ENCODE measurements at places on chromosomes 3 and 15.

DNA sequence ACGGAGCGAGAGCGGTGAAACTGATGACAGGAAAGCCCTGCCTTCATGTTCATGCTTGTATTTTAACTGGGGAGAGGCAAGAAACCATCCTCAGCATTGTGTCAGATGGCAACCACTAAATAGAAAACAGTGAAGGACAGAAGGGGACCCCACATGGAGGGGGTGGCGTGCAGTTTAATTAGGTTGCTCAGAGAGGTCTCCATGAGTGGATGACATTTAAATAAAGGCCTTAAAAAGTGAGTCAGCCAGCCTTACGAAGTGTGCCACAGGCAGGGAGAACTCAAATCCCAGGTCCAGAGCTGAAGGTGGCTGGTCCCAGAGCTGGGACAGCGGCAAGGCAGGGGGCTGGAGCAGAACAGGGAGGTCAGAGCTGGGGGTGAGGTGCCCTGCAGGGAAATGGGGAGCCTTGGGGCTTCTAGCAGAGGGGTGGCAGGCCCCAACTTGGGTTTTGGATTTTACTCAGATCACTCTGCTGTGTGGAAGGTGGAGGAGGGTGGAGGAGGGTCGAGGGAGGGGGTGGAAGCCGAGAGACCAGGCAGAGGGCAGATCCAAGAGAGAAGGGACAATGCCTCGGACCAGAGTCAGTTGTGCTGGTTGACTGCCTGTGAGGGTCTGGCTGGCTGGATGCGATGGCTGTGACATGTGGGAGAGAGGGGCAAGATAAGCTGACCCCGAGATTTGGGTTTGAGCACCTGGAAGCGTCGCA lies 73.7 kb downstream of the KLF13 start:
- no peaks in the 10 kb centered on the region for H3K27me3 ChIP-seq
- peaks cover 21% of the 10 kb centered on the region for H3K4me1 ChIP-seq
- DNase-seq = no peak
- H3K36me3 ChIP-seq = no peaks in the 10 kb centered on the region

- H3K36me3 ChIP-seq = peaks cover 96% of the 10 kb centered on the region
- H3K4me1 ChIP-seq = no peaks in the 10 kb centered on the region
- DNase-seq = no peak
- H3K4me3 ChIP-seq = no peak overlapping the region
- no peaks in the 10 kb centered on the region for H3K27me3 ChIP-seq
Observed at GRCh38 chr15:60372756-60373155, 25.0 kb downstream of the ANXA2 start.

GRCh38 chr3:4290272-4290893 lies 12.8 kb upstream of the SETMAR start:
- H3K27me3 ChIP-seq = no peaks in the 10 kb centered on the region
- no peaks in the 10 kb centered on the region for H3K4me1 ChIP-seq
- H3K27ac ChIP-seq = no peak overlapping the region
- no peaks in the 10 kb centered on the region for H3K36me3 ChIP-seq

GRCh38 chr15:76994001-76994400 lies 925 bp upstream of the PSTPIP1 start:
- peak; percentile 84 for DNase-seq
- H3K27me3 ChIP-seq = no peaks in the 10 kb centered on the region
- H3K4me1 ChIP-seq = peaks cover 96% of the 10 kb centered on the region
- peak overlapping the region; percentile 91 for H3K27ac ChIP-seq

- no peaks in the 10 kb centered on the region for H3K36me3 ChIP-seq
- H3K27ac ChIP-seq = no peak overlapping the region
- peaks cover 50% of the 10 kb centered on the region for H3K4me1 ChIP-seq
- no peak overlapping the region for H3K4me3 ChIP-seq
Observed at GRCh38 chr3:108133858-108134554, 43.2 kb upstream of the CD47 start.

- no peaks in the 10 kb centered on the region for H3K27me3 ChIP-seq
Observed at GRCh38 chr15:74180881-74181602, 7.5 kb downstream of the ISLR start.

DNA sequence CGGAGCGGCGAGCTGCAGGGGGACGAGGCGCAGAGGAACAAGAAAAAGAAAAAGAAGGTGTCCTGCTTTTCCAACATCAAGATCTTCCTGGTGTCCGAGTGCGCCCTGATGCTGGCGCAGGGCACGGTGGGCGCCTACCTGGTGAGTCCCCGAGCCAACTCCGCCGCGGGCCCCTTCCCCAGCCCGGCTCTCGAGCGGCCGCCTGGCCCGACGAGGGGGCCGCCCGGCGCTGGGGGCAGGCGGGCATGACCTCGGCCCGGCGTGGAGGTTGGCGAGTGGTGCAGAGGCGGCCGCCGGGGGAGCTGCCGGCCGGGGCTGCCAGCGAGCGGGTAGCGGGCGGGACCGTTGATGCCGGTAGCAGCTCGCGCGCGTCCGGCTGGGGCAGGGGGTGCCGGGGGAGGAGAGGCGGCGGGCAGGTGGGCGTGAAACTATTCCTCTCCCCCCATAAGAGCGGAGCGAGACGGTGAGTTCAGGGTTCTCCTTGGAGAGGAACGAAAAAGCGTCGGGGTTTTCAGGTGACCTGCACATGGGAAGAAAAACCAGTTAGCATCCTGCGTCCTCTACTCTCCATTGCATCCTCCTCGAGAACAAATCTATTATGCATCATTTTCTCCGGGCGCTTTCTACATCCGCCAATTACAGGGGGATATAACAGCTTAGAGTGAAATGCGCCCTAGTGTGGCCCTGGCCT lies 585 bp downstream of the SLCO3A1 start:
- peak; percentile 31 for DNase-seq
- peaks cover 79% of the 10 kb centered on the region for H3K4me1 ChIP-seq
- peak overlapping the region; percentile 99 for H3K27ac ChIP-seq
- H3K27me3 ChIP-seq = no peaks in the 10 kb centered on the region
- peak overlapping the region; percentile 99 for H3K4me3 ChIP-seq
- peaks cover under 1% of the 10 kb centered on the region for H3K36me3 ChIP-seq

- H3K4me1 ChIP-seq = no peaks in the 10 kb centered on the region
- no peaks in the 10 kb centered on the region for H3K27me3 ChIP-seq
- H3K27ac ChIP-seq = no peak overlapping the region
- no peaks in the 10 kb centered on the region for H3K36me3 ChIP-seq
- H3K4me3 ChIP-seq = no peak overlapping the region
Observed at GRCh38 chr15:33808720-33809457, 159.4 kb upstream of the CHRM5 start.

- H3K4me1 ChIP-seq = no peaks in the 10 kb centered on the region
- DNase-seq = no peak
- H3K36me3 ChIP-seq = peaks cover 96% of the 10 kb centered on the region
Observed at GRCh38 chr15:34890424-34890823, 79.1 kb downstream of the AQR start.

DNA sequence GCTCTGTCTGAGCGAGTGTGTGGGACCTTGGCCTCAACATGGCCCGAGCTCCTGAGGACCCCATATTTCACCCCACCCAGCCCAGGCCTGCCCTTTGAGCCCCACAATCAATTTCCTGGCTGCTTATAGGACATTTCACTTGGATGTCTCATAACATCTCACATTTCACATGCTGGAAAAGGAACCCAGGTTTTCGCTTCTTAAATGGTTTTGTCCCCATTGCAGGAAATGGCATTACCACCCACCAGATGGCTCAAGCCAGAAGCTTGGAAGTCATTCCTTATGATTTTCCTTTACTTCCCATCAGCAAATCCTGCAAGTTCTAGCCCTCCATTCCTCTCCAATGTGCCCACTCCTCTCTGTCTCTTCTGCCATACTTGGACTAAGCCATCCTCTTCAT lies 14.9 kb downstream of the ITGA11 start:
- H3K27me3 ChIP-seq = no peaks in the 10 kb centered on the region
- no peak overlapping the region for H3K4me3 ChIP-seq
- no peak overlapping the region for H3K27ac ChIP-seq
- DNase-seq = no peak

GRCh38 chr3:41975416-41976103 lies 13.7 kb upstream of the ULK4 start:
- H3K27me3 ChIP-seq = no peaks in the 10 kb centered on the region
- DNase-seq = no peak
- peaks cover 21% of the 10 kb centered on the region for H3K4me1 ChIP-seq
- H3K27ac ChIP-seq = no peak overlapping the region
- H3K4me3 ChIP-seq = no peak overlapping the region
- H3K36me3 ChIP-seq = no peaks in the 10 kb centered on the region

DNA sequence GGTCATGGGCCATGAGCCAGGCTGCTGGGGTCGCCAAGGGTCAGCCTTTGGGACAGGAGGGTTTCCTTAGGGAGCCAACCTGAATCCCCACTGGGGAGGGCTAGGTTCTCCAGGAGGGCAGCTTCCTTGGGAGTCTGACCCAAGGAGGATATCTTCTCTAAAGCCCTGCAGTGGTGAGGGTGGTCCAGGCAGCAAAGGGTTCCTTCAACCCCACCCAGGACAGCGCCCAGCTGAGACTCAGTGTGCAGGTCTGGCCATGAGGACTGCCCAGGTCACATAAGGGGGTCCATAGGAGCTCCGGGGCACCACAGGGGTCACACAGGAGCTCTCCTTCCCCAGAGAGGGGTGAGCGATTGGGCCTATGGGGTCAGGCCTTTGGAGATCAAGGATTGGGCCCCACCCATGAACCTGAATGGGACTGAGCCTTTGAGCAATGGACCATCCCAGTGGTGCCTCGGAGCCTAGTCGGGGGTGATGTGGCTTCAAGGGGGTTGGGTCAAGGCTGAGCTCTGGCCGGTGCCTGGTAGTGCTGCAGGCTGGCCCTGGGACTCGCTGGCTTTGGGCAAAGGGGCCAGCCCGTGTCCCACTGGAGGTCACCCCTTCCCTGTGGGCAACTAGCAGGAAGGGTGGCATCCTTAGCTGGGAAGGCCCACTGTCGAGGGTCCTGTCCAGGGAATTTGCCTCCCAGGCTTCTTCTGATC lies 216.5 kb downstream of the SNRPN start:
- no peak overlapping the region for H3K4me3 ChIP-seq
- no peaks in the 10 kb centered on the region for H3K4me1 ChIP-seq
- no peak overlapping the region for H3K27ac ChIP-seq
- DNase-seq = peak; percentile 1

GRCh38 chr15:76799760-76800159 lies 105.4 kb downstream of the SCAPER start:
- no peak overlapping the region for H3K4me3 ChIP-seq
- no peaks in the 10 kb centered on the region for H3K4me1 ChIP-seq
- no peaks in the 10 kb centered on the region for H3K27me3 ChIP-seq
- peaks cover 46% of the 10 kb centered on the region for H3K36me3 ChIP-seq
- DNase-seq = no peak
